ENCODE measurements at places on chromosomes 3 and 15.
A peak's percentile ranks its signal among the peaks of the same experiment; 100 is the strongest.

GRCh38 chr15:99250001-99250400 is 620 bp upstream of the TTC23 start:
- DNase-seq, result no peak

- no peak for DNase-seq
Measured at GRCh38 chr3:126104742-126105605, 21.1 kb upstream of the SLC41A3 start.

GRCh38 chr3:112357930-112358780 is 25.2 kb downstream of the CD200 start:
- no peak for DNase-seq

DNA sequence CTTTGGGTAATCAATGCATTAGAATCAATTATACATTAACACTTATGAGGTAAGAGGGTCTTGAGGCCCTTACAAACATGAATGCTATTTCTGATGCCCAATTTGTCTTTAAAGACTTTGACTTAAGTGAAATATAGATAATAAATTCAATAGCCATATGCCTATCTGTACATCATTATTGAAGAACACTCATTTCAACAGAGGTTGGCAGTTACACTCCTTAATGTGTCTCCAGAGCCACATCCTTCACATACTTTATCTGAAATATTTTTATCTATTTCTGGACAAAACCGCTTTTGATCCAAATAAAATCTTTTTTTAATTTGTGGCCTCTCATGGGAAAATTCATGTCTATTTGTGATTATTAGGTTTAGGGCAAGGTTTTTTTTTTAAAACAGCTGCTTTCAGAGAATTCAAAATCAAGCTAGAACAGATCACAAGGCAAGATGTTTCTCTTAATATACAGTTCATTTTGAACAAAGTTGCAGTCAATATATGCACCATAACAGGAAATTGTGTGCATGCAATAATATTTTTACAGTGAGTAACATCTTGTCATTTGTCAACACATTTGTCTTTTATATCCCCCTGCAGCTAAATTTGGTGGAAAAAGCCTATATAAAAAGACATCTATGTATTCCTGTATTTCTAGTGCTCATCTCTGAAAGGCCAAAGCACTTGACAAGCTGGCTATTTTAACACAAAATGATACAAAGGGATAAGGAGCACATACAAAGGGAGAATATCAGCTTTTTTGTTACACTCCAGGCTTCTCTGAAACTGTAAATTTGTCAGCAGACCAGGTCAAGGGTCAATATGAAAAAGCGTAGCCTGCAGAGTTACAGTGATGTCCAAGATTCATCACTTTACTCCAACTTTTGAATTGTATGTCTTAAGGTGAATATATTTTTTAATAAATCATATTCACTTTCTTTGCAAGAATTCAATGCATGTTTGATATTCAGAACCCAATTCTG is 146.2 kb upstream of the DPH6 start:
- no peak for DNase-seq

- no peak for DNase-seq
Measured at GRCh38 chr3:114411190-114411668, 117.4 kb downstream of the TIGIT start.

DNA sequence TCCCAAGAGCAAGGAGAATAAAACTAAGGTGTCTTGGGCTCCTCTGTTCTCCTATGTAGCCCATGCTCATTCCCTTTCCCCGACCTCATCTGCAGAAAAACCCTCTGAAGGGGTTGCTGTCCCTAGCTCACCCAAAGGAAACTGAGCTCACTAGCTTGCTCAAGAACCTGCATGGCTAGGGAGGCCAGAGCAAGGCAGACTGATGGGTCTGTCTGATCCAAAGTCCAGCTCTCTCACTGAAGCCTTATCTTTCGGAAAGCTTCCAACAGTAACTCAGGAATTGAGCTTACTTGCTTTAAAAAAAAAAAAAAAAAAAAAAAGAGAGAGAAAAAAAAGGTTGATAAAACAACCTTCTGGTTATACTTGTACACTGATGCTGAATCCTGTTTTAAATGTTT is 141.4 kb upstream of the TOPAZ1 start:
- no peak for DNase-seq

GRCh38 chr3:153442386-153442785 is 280.4 kb downstream of the RAP2B start:
- DNase-seq, result no peak

GRCh38 chr3:70985572-70985971 is 598.0 kb downstream of the FOXP1 start:
- no peak for DNase-seq

- peak; percentile 8 for DNase-seq
Measured at GRCh38 chr3:120033596-120033995, 60.7 kb downstream of the GSK3B start.

GRCh38 chr3:37221407-37221806 is 47.0 kb upstream of the LRRFIP2 start:
- DNase-seq, result no peak

DNA sequence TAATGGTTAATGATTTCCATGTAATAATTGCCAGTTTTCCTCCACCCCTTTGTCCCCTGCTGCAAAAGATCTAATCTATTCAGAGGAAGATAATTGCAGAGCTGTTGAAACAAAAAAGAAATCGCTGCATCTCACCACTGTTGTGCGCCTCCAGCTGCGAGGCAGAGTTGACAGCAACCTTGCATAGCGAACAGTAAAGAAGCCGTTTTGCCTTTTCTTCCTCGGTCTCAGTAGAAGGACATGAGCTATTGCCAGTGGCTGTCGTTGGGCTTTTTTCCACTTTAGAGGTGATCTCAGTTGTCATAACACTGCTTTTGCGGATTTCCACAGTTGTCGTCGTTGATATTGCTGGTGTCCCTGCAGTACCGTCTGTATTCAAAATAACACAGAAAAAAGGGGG is 314.2 kb downstream of the ZNF385D start:
- DNase-seq, result no peak

GRCh38 chr3:71428841-71429596 is 154.5 kb downstream of the FOXP1 start:
- DNase-seq, result no peak

Measured in stimulated activated naive CD8-positive, alpha-beta T cell treated with anti-CD3 and anti-CD28 coated beads, Interleukin-15, Interleukin-2, amounts not matched to agents 100 U/mL and 50 U/mL, for 24 hours (primary cell).